IPS-NIHi11 (cell line): ENCODE measurements at places on chromosomes 2 and 18.

DNA sequence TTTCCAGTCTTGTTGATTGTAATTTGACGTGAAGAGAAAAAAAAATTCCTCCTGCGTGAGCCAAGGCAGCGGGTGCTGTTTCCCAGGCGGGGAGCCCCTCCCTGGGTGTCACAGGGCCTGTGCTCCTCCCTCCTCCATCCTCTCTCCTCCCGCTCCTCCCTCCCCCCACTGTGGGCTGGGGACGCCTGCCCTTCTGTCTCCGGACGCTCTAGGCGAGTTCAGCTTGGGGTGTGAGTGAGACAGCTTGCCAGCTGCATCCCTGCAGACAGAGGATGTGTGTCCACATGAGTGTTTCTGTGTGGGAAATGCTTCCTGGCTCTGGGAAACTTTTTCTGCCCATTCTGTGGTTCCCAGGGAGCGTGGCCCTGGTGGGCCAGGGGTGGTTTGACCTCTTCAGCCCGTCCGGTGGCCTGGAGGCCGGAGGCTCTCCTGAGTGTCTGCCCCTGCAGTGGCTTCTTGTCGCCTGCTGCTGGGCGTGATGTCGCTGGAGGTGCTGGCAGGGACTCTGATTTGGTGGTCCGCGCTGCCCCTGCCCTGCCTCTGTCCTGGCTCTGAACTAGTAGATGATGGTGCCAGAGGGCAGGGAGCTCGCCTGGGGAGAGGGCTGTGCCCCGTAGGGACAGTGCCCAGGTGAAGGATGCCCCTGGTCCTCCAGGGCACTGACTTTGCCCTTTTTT, 96.4 kb downstream of the USP40 start:
- DNase-seq = no peak

- no peak for DNase-seq
Observed at GRCh38 chr18:25062720-25063119, 289.2 kb downstream of the ZNF521 start.

- DNase-seq = no peak
Observed at GRCh38 chr2:113976277-113976928, 86.5 kb downstream of the ACTR3 start.

DNA sequence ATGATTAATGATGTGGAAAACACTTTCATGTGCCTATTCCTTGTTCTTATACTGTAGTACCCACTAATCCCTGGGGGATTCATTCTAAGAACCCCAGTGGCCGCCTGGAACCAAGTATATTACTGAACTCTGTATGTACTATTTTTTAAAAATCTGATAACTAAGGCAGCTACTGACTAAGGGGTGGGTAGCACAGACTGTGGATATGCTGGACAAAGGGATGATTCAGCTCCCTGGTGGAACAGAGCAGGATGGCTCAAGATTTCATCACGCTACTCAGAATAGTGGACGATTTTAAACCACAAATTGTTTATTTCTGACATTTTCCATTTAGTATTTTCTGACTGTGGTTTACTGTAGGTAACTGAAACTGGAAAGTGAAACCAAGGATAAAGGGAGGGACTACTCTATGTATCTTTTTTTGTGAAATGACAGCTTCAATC, 41.8 kb upstream of the CDC42EP3 start:
- no peak for DNase-seq

DNA sequence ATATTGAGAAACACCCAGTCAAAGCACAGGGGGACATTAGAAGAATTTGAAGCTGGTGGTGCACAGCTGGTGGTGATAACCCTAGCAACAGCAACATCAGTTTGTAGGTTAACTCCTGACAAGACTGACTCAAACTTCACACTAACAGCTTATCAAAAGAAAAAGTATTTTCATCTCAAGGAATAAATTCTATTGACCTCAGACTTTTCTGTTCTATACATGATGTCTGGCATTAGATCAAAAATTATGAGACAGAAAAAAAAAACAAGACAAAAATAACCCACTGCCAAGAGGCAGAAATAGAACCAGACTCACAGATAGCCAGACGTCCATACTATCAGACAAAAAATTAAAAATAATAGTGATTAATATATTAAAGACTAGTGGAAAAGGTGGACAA, 126.1 kb downstream of the COL6A3 start:
- DNase-seq = no peak

GRCh38 chr2:16666449-16666801, 791 bp upstream of the CYRIA start:
- DNase-seq = no peak

GRCh38 chr2:55033076-55033742, 17.0 kb downstream of the RTN4 start:
- DNase-seq = no peak

DNA sequence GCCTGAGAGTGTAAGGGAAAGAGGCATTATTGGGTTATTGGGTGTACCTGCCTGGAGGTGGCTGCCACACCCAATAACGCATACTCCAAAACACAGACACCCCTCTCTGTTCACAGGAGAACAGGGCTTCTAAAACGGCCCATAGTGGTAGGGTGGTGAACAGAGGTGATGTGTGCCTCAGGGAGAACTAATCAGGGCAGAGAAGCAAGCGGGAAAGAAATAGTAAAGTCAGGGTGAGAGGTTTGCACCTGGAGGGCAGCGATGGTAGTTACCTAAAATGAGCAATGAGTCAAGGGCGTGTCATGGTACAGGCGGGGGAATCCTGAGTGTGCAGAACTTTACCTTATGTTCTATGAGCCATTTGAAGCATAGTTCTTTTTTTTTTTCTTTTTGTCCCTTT, 21.6 kb upstream of the VPS4B start:
- DNase-seq = no peak

GRCh38 chr18:49786019-49786720, 27.2 kb downstream of the ACAA2 start:
- DNase-seq = no peak

DNA sequence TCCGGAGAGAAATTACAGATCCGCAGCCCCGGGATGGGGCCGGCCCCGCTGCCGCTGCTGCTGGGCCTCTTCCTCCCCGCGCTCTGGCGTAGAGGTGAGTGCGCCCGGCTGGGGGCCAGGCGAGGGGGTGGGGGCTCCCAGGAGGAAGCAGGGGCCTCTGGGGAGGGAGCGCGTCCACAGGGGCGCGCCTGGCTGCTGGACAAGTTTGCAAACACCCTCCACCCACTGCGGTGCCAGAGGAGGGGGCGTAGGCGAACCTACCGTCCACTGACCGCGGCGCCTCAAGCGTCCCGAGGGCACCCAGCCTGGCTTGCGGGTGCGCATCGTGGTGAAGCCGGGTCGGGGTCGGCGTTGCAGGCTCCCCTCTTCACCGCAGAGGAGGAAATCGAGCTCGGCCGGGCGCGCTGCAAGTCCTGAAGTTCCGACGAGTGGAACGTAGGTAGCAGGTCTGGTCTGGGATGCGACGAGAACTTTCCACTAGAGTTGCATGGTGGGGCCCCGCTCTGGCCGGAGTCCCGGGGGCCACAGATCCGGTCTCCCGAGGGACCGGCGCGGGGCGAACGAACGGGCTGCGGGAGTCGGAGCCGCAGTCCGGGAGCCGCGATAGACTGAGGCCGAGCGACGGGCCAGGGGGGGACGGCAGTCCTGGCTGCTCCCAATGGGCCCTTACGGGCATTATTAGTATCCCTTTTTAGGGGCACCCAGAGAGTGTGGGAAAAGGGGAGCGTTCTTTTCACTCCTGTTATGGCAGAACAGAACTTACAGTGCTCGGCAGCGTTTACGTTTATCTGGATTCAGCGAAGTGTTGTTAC, 502 bp downstream of the MERTK start:
- DNase-seq = no peak

DNA sequence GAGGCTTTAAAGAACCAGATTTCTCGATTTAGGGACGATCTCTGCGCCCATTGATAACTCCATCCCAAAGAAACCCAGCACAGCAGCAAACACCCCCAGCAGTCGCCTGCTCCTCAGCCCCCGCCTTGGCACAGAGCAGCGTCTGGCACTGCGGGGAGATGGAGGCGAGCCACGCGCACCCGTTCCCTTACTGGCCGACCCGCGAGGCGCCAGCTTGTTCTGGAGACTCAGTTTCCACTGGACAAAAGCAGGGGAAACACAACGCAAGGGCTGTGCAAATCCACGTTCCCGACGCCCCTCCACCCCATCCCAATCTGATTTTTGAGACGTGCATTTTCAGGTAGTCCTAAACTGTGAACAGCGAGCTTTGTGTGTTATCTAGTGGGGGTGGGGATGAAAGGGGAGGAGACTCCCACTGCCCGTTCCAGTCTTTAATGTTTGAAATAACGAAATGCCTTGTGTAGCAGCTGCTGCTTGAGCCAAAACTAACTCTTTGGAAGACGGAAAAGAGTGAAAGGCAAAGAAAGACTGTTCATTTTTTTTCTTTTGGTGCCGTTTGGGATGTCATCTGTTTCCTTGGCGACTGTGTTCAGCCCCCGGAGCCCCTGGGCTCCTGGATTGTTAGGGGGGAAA, 143.2 kb downstream of the MEIS1 start:
- DNase-seq = no peak

DNA sequence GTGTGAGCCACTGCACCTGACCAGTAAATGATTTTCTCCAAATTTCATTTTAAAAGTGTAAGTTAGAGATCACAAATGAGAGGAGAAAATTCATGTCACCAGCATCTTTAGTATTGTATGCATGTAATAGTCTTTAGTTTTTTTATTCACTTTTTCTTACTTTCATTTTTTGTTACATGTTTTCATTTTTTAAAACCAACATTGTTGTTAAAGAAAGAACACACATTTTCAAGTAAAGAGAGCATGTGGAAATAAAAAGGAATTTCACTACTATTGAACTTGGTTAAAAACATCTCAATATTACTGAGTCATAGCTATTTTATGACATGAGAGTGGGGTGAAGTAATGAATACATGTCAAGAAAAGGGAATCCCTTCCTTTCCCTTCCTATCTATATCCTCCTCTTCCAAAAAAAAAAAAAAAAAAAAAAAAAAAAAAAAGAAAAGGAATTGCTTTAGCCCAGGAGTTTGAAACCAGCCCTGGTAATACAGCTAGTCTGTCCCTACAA, 29.1 kb upstream of the PMAIP1 start:
- DNase-seq = no peak

- DNase-seq = peak; percentile 32
Observed at GRCh38 chr2:159617646-159618045, 1.3 kb upstream of the BAZ2B start.

GRCh38 chr2:156526950-156527636, 90.9 kb downstream of the GPD2 start:
- no peak for DNase-seq

DNA sequence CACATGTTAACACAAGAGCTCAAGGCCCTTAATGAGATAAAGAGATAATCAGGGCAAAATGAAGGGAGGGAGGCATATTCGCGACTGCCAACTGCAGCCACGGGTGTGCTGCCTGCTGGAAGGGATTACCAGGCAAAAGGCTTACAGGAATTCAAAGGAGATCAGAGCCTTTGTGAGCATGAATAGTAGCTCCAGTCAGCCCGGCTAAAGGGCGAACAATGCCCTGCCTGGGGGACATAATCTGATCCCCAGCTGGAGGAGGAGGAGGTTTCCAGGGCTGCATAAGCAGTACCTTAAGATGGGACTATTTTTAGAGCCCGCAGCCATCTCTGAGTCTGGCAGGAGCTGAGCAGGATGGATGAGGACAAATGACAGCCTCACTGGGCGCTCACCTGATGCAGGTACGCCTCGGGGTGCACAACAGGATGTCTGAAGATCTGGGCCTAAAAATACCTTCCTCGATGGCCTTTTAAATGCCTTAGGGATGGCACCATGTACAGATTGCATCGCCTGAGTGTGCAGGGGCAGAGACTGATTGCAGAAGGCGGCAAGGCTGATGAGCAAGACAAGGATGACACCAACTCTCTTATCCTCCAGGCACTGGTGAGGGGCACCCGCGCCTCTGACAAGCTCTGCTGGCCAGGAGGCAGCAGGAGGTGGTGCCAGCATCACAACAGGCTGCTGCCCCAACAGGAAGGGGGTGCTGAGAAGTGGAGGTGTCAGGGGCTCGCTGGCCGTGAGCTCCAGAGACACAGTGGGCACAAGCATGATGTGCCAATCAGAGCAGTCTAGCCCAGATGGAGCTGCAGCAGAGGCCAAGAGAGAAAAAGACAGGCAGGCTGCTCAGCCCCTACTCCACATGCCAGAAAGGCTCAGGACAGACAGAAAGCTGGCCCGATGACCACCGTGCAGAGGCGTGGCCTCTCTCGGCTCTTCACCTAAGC, 111.4 kb downstream of the EIPR1 start:
- peak; percentile 85 for DNase-seq

- no peak for DNase-seq
Observed at GRCh38 chr2:11938196-11938595, 191.8 kb downstream of the LPIN1 start.

DNA sequence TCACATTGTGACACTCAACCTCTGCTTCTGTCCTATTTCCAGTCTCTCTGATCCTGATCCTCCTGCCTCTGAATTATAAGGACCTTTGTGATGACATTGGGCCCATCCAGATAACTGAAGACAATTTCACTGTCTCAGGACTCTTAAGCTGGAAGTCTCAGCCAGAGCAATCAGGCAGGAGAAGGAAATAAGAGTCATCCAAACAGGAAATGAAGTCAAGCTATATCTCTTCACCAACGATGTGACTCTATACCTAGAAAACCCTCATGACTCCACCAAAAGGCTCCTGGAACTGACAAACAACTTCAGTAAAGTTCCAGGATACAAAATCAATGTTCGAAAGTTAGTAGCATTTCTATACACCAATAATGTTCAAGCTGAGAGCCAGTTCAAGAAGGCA, 29.3 kb upstream of the TWIST2 start:
- DNase-seq = no peak

DNA sequence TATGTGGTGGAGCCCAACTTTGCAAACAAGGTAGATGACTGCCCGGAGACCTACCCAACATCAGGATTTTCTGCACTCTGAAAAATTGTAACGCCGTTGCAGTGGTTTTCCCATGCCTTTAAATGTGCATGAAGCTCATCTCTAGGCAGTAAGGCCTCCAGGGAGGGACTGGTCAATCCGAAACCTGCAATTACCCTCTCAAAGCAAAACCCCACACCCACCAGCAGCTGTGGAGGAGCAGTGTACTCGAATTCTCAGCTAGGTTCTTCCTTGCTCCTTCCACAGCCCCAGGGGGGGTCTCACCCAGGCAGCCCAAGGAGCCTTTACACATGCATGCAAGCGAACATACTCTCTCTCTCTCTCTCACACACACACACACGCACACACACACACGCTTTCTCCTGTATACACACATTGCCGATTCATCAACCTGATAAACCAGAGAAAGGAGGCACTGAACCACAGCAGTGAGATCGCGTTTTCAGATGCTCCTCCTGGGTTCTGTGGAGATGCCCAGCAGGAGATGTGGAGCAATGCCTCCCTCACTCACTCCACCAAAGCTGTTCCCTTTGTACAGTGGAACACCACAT, 109.2 kb downstream of the VIT start:
- DNase-seq = no peak

- no peak for DNase-seq
Observed at GRCh38 chr2:47510745-47511144, 107.8 kb downstream of the MSH2 start.

- DNase-seq = peak; percentile 12
Observed at GRCh38 chr18:6982398-6982797, 135.2 kb downstream of the LAMA1 start.

GRCh38 chr2:28342081-28342967, 50.3 kb upstream of the FOSL2 start:
- no peak for DNase-seq

- no peak for DNase-seq
Observed at GRCh38 chr2:224196810-224197209, 157.7 kb upstream of the SERPINE2 start.

GRCh38 chr2:233464056-233464455, 102.5 kb downstream of the USP40 start:
- no peak for DNase-seq

- no peak for DNase-seq
Observed at GRCh38 chr2:3759761-3760160, 56.4 kb downstream of the DCDC2C start.

GRCh38 chr2:71691747-71692441, 238.5 kb downstream of the DYSF start:
- DNase-seq = peak; percentile 50
